ENCODE measurements at places on chromosomes 2 and 18.

GRCh38 chr2:8469709-8470493 lies 212.0 kb upstream of the ID2 start:
- DNase-seq, result no peak

DNA sequence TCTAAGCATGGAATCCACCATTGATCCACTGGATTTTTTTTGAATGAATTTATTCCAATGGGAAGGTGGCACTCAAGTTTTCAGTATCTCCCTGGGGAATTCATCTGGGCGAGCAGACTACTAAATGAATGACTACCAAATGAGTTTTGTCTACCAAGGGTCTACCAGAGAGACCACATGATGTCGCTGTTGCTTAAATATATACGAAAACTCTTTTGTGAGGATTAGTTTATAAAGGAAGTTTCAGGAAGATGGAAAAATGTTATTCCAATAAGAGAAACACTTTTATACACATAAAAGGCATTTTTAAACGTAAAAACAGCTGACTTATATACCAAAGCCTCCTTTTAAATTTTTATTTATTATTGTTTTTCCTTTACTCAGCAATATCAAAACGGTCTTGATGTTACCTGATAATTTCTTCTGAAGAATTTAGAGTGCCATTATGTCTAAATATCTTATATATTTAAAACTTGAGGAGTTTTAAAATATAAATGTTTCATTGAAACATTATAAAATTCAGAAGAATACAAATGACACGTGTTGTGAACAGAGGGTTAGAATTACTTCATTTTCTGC lies 139.7 kb downstream of the HRH4 start:
- no peak for DNase-seq

- no peak for DNase-seq
Observed at GRCh38 chr18:50986360-50987087, 18.7 kb downstream of the ELAC1 start.

DNA sequence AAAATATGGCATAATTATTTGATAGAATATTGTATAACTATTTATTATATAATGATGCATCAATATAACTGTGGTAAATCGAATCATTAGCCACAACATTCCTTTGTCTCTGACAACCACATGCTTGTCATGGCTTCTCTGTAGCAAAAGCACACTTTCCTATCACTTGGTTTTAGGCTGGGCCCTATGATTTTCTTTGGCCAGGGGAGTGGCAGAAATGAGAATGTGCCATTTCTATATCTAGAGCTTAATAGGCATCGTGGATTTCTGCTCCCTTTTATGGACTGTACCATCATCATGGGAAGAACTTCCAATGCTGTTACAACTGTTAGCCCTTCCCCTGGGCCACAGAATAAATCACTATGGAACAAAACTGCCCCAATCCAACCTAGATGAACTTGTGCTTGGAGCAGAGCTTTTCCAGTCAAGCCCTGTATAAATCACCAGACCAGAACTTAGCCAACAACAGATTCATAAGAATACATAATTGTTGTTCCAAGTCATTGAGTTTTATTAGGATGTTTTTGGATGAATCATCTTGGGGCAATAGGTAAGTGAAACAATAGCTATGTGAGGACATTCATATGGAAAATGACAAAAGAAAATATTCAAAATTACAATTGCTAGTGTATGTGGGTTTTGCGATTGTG lies 715.8 kb downstream of the ERBB4 start:
- no peak for DNase-seq

DNA sequence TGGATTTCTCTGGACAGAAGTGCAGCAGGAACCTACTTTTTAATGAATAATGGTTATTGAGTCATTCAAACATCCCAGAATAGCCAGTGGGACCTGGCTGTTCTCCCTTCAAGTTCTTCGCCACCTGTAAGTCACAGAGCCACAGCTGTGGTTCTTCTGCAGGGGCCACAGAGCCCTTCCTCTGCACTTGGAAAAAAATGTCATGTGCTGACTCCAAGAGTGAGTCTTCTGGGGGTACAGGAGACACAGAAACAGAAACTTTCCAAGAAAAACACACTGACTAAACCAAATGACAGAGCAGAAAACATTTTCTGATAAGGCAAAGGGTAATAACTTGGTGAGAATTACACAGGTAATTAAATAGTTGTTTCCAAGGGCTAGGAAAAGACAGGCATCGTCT lies 68.7 kb upstream of the FN1 start:
- no peak for DNase-seq

GRCh38 chr2:152715854-152716428 lies 1.3 kb downstream of the PRPF40A start:
- DNase-seq, result no peak

DNA sequence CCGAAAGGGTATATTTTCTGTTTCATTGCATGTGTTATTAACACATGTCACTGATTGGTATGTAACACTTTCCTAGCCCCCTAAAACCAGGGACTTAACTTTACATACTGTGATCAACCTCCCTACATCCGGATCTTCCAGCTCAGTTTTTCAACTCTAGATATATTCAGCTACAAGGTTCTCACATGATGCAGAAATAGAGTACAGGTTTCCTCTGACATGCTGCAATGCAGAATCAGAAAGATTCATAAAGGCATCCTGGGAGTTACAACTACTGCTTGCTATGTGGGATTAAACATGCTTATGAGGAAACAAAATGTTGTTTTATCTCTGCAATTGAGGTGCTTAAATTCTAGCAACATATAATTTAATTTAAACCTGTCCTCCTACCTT lies 14.0 kb downstream of the FBXO11 start:
- DNase-seq, result no peak

DNA sequence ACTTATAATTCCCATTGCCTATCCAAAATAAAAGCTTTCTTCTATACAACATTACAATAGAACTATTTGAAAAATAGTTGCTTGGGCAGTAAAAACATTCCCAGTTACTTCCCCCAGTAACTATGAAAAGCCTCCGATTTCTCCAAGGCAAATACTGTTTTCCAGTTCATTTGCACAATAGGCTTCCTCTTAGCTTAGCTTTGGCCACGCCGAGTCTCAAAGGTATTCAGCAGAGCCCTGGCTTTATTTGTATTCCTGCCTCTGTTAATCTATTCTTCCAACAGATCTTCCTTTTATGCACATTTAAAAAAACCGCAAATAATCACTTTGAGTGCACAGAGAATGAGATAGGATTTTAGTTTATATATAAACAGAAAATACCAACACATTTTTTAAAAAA lies 836.8 kb upstream of the VRK2 start:
- DNase-seq, result no peak
